Epithelial cell of proximal tubule (primary cell): ENCODE measurements at places on chromosomes 7 and 10.

DNA sequence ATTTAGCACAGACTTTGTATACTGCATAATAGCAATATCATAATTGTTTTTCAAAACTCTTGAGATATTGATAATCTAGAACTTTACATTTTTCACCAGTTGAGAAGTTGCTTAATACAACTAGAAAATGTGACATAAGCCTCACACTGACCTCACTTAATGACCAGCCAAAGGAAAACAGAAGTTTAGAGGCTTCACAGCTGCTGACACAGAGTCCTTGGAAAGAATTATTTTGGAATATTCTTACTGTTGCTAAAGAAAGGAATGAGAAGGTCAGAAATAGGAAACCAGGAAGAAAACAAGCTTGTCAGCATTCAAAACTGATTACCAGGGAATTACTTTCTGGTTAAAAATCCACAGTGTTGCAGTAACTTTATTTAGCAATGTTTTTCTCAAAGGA is 35.5 kb upstream of the WASL start:
- DNase-seq, result no peak

- peak; percentile 31 for DNase-seq
Measured at GRCh38 chr10:128156999-128157755, 31.0 kb upstream of the MKI67 start.

GRCh38 chr7:27316311-27316710 is 73.7 kb downstream of the EVX1 start:
- DNase-seq, result no peak

GRCh38 chr7:66206119-66206933 is 1.2 kb downstream of the TPST1 start:
- DNase-seq, result no peak

DNA sequence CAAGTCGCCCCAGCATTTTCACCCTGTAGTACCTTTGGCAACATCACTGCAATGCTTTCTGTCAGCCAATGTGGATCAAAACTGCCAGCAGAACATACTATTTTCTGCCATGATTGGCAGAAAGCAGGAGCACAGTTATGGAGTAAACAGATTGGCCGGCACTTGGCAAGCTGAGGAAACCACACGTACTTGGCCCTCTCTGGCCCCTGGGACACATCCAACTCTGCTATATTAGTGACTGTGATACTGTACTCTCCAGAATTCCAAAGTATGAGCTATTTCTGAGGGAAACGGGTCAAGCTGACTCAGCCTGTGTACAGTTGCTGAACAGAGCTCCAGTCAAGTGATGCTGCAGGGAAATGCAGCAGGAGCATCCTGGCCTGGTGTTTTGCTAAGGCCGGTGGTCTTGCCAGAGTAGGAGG is 39.8 kb upstream of the LANCL2 start:
- DNase-seq, result no peak

DNA sequence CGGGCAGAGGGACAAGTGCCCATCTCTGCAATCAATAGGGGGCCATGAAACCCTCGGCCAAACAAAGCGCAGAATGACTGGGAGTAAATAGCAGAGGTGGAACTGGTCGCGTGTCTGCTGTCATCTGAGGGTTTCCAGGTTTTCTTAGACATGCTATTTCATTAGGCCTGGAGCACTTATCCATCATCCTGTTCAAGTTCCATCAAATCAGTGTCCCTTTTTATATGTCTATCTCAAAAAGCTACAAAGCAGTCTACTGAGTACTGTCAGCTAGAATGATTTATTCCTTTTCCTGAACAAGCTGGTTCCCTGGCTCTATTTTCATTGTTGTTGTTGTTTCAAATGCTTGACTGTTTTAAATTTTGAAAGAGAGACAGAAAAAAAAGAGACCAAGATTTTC is 590.5 kb downstream of the PARD3 start:
- no peak for DNase-seq

- no peak for DNase-seq
Measured at GRCh38 chr7:96739167-96739566, 29.5 kb upstream of the SEM1 start.

DNA sequence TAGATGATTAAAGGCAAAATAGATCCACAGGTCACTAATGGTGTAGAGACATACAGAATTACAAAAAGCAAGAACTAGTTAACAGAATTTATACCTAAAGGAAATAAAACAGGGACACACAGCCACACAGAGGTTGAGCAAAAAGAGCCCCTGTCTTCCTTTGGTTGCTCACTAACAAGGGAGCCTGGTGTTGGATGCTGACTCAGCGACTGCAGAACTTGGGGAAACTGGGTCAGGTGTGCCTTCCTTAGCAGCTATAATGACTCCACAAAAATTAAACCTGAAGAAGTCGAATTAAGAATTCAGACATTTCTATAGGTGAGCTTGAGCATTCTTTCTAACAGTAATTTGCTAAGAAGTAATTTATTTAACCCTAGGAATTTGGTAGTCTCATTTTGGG is 15.0 kb downstream of the POM121L12 start:
- no peak for DNase-seq

- no peak for DNase-seq
Measured at GRCh38 chr10:73627300-73627699, 14.0 kb downstream of the MYOZ1 start.

GRCh38 chr7:119374436-119374835 is 898.5 kb upstream of the KCND2 start:
- no peak for DNase-seq

DNA sequence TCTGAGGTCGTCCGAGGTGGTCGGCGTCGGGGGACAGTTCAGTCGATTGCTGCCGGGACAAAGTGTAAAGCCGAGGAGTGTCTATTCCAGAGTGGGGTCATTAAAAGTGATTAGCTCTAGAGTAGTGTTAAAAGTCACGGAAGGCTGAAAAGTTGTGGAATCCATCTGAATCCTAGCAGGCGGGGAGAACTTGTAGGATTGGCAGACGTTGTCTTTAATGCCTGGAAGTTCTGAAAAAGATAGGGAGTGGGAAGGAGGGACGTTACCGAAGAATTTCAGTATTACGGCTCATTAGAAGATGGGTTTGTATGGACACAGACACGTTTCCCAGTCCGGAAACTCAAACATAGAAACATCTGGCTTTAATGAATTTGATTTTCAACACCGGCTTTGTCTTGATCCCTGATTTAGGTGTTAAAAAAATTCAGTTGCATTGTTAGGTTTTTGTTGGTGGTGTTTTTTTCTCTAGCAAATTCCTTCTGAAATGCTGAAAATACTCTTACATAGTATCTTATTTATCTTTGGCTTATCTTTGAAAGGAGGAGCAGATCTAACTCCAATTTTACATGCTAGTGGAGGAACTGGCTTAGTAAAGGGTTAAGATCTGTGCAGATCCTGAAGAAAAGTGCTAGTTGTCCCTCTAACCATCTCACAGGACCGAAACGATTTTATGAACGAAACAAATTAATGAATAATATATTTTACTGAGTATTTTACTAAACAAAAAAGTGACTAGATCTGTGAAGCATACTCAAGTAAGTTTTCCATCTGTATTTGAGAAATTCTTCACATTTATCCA is 900 bp downstream of the MKLN1 start:
- no peak for DNase-seq

GRCh38 chr7:15686957-15687545 is 568 bp upstream of the MEOX2 start:
- no peak for DNase-seq

GRCh38 chr7:35519971-35520809 is 174.7 kb downstream of the HERPUD2 start:
- DNase-seq, result peak; percentile 10

- DNase-seq, result no peak
Measured at GRCh38 chr7:1056785-1057410, 12.6 kb downstream of the GPR146 start.

DNA sequence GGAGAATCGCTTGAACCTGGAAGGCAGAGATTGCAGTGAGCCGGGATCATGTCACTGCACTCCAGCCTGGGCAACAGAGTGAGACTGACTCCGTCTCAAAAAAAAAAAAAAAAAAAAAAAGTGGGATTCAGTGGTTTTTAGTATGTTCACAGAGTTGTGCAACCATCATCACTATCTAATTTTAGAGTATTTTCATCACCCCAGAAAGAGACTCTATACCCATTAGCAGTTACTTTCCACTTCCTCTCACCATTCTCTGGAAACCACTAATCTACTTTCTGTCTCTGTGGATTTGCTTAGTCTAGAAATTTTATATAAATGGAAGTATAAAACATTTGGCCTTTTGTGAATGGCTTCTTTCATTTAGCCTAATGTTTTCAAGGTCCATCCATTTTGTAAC is 113.4 kb downstream of the ST7 start:
- DNase-seq, result no peak

DNA sequence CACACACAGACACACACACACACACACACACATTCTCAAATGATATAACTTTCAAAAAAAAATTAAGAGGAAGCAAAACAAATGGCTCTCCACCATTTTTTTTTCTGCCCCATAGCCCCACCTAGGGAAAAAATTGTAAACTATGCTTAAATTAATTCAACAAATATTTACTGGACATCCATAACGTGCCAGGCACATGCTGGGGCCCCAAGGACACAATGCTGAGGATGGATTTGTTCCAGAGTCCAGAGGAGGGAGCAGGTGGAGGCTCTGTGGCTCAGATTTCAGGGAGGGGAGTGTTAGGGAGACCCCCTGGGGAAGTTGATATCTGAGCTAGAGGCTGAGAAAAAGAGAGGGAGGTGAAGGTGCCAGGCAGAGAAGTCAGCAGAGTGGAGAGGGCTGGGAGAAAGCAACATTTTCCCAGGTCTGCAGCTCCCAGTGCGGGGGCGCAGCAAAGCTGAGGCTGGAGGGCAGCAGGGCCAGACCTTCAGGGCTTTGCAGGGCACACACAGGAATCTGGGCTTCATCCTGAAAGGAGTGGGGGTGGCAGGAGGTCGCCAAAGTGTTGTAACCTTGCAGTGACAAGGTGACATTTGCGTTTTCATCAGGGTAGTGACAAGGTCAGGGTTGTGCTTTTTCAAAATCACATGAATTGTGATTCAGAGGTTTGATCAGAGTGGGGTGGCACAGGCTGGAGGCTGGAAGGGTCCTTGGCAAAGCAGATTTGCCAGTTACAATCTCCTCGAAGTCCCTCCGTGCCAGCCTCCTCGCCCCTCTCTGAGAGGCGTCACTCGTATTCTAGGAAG is 261.6 kb downstream of the WDR11 start:
- no peak for DNase-seq

DNA sequence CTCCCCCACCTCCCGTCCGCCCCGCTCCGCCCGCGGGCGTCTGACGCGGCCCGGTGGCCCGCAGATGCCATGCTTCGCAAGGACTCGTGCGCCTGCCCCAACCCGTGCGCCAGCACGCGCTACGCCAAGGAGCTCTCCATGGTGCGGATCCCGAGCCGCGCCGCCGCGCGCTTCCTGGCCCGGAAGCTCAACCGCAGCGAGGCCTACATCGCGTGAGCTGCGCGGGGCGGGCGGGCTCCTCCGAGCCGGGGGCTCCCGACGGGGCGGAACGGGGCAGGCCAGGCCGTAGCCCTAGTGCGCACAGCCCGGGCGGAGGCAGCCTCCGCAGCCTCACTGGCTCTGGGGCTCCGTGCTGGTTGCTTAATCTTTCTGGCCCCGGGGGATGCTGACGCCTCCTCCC is 2.8 kb downstream of the ASIC3 start:
- no peak for DNase-seq

GRCh38 chr7:27952456-27953285 is 212.7 kb downstream of the TAX1BP1 start:
- no peak for DNase-seq

- no peak for DNase-seq
Measured at GRCh38 chr7:17477182-17477581, 178.7 kb downstream of the AHR start.

GRCh38 chr7:70700055-70700940 is 431.6 kb upstream of the GALNT17 start:
- no peak for DNase-seq

DNA sequence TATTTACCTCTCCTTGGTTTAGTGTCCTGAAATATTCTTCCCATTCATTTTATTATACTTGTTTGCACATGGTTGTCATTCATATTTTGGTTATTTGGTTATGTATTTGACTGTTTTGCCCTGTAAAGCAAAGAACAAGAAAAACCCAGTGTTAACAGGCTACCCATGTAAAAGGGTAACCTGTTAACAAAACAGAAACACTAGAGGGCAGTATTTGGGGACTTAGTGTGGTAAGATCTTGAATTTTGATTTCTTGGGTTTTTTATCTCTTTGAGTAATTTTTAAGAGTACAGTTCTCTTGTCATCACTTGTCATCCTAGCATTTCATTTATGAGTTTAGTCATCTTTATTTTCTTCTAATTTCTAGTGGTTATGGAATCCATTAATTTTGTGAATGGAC is 51.3 kb downstream of the POLL start:
- no peak for DNase-seq

GRCh38 chr7:33982425-33982786 is 77.1 kb downstream of the BMPER start:
- no peak for DNase-seq

DNA sequence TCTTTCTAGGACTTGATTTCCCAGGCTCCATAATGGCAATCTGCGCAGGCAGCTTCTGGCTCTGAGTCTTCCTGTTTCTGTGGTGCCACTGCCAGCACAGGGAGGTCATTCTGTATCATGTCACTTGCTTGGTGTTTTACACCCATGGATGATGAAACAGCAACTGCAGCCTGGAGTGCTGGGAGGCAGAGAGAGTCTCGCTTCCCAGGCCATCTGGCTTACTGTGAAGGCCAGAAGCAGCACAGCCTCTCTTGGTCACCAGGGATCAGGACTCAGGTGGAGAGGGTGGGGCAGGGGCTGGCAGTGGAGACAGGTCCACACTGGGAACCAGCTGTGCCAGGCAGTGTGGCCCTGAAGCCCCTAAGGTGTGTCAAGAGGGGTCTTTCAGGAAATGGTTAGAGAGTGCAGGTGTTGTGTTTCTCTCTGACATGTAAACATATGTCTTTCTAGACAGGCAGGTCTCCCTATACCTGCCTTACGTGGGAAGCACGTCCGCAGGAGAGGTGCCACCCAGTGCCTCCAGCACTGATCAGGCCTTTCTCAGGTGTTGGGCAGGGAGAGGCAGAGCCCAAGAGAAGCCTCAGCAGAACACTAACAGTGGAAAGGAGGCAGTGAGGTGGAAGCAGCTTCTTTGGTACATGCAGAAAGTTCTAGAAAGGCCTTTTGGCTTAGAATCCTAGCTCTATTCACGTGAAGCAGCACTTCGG is 71.4 kb downstream of the INSIG1 start:
- no peak for DNase-seq

- no peak for DNase-seq
Measured at GRCh38 chr10:26637521-26638275, 59.8 kb upstream of the PDSS1 start.

GRCh38 chr7:29359482-29360093 is 165.0 kb downstream of the CHN2 start:
- DNase-seq, result no peak
